ENCODE measurements at places on chromosomes 4 and X. TPM values are rescaled to one million over a fixed set of nuclear protein-coding genes. Genes with fewer than 3 reads are reported as not detected.

The SLC2A9 gene
- 0.62 TPM for total RNA-seq

The SPARCL1 gene
- 0.34 TPM for total RNA-seq

DNA sequence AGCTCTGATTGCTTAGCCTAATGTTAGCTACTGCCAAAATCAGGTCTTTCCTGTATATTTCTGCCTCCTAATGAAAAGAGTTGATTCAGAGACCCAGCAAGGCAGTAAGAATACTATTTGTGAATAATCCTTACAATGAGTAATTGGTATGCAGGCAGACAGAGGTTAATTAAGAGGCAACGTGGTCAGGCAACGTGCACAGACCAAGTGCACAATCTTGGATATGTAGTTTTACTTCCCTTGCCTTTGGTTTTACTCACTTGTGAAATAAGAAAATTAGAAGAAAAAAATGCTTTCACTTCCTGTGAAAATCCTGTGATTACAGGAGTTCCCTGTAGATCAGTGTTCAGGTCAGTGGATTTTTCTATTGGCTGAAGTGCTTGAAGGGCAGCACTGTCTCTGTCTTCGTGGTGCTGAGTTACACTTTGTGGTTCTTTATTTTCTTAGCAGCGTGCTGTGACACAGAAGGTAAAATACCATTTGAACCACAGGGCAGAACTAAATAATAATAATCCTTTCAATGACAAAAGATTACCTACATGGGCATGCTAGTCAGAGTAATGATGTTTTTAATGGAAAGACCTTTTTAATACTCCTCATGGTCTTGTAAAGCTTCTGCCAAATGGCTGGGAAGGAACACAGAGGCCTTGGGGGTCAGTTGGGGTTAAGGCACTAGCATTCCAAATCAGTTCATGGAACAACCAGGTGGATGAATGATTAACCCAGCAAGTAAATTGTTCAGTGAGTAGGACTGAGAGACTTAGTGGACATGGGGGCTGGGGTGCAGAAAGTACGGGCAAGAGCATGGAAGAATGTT, 430.9 kb downstream of the MAPK10 start:
- H3K36me3 ChIP-seq, result no peaks in the 10 kb centered on the region
- peaks cover 11% of the 10 kb centered on the region for H3K4me1 ChIP-seq
- H3K27me3 ChIP-seq, result no peaks in the 10 kb centered on the region

GRCh38 chrX:1239681-1240142, 27.3 kb upstream of the CRLF2 start:
- no peak for DNase-seq
- no peaks in the 10 kb centered on the region for H3K27me3 ChIP-seq
- H3K4me1 ChIP-seq, result no peaks in the 10 kb centered on the region
- no peak overlapping the region for H3K27ac ChIP-seq

GRCh38 chr4:98903963-98904362, 25.0 kb downstream of the EIF4E start:
- no peaks in the 10 kb centered on the region for H3K27me3 ChIP-seq
- no peak overlapping the region for H3K4me3 ChIP-seq
- no peak for DNase-seq
- peaks cover 8% of the 10 kb centered on the region for H3K4me1 ChIP-seq

GRCh38 chr4:107388736-107389274, 331.2 kb downstream of the PAPSS1 start:
- H3K36me3 ChIP-seq, result no peaks in the 10 kb centered on the region
- DNase-seq, result no peak
- no peaks in the 10 kb centered on the region for H3K4me1 ChIP-seq
- H3K27me3 ChIP-seq, result no peaks in the 10 kb centered on the region
- no peak overlapping the region for H3K27ac ChIP-seq

Measured in astrocyte (in vitro differentiated cells and primary cell).